ENCODE measurements at places on chromosomes 11 and 22.

DNA sequence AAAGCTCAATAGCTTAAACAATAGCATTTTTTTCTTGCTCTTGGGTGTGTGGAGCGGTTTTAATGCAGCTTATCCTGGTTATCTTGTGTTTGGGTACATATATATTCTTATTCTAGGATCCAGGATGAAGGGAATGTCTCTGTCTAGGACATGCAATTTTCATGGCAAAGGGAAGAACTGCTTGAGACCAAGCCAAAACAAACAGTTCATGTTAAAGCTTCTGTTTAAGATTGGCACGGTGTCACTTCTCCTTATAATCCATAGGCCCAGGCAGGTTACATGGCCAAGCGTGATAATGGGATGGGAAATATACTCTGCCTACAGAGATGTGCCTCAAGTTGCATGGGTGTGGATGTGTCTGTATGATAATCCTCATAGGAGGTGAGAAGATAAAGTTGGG lies 177.1 kb upstream of the PGR start:
- no peak for DNase-seq

GRCh38 chr11:113419454-113420003 lies 31.9 kb downstream of the ANKK1 start:
- no peak for DNase-seq

GRCh38 chr11:117287668-117288067 lies 3.5 kb upstream of the BACE1-AS start:
- DNase-seq = no peak

DNA sequence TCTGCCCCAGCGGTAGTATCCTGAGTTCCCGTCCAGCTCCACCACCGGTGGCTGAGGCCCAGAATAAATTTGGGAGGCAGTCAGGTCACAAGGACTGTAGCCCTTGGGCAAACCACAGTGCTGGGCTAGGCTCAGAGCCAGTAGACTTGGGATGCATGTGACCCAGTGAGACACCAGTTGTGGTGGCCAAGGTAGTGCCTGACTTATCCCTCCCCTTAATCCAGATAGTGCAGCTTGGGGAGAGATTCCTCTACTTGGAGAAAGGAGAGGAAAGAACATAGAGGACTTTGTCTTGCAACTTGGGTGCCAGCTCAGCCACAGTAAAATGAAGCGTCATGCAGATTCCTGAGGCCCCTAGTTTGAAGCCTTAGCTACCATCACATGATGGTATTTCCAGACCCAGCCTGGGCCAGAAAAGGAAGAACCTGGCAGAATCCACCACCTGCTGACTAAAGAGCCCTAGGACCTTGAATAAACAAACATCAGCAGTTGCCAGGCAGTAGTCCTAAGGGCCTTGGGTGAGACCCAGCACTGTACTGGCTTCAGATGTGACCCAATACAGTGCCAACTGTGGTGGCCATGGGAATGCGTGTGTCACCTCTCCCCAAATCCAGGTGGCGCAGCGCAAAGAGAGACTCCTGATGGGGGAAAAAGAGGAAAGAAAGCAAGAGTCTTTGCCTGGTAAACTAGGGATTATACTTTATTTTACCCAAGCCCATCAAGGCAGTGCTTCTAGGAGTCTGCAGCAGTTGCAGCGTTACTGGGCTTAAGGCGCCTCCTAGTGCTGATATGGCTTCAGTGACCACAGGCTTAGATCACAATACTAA lies 17.0 kb upstream of the DDX10 start:
- DNase-seq = peak; percentile 35

- no peak for DNase-seq
These were observed 126.7 kb upstream of the BLID start for GRCh38 chr11:122242731-122243130.

DNA sequence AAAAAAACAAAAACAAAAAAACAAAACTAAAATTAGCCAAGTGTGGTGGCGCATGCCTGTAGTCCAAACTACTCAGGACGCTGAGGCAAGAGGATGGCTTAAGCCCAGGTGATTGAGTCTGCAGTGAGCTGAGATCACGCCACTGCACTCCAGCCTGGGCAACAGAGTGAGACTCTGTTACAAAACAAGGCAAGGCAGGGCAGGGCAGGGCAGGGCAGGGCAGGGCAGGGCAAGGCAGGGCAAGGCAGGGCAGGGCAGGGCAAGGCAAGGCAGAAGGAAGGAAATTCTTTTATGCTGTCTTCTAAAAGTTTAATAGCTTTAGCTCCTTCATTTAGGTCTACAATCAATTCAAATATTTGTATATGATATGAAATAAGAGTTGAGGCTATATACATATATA lies 50.1 kb upstream of the RASSF10 start:
- DNase-seq = no peak

DNA sequence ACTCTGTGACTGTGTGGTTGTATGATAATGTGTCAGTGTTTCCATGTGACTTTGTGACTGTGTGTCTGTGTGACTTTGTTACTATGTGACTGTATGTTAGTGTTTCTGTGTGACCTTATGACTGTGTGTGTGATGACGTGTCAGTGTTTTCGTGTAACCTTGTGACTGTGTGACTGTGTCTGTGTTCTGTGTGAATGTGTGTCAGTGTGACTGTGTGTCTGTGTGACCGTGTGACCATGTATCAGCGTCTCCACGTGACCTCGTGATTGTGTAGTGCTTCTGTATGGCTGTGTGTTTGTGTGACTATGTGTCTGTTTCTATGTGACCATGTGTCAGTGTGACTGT lies 9.5 kb upstream of the PKNOX2 start:
- no peak for DNase-seq

DNA sequence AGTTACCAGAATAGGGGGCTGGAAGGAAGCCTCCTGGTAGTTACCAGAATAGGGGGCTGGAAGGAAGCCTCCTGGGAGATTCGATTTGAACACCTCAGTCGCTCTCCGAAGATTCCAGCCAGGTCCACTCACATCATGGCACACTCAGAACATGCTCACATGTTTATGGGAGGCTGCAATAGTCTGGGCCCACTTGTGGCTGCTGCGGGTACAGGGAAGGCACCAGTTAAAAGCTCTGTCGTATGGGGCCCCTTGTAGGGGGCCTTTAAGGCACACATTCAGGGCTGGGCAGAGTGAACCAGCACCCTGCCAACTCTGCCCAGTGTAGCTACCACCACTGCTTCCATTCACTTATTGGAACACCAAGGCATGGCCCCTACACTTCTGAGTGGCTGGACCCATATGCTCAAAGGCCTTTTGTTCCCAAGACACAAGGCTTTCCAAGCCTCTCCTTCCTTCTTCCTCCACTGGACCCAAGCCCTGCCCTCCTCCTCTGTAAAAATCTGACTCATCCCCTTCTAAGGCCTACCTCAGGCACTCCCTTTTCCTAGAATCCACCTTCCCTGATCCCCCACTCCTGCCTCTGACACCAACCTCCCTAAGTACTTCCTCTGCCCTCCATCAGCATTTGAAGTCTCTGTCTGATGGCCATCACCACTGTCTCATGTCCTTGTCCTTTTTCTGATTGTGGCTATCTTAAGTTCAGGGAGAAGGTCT lies 28.0 kb downstream of the USP35 start:
- no peak for DNase-seq
